ENCODE measurements at places on chromosomes 1 and 21. TPM values are rescaled to one million over a fixed set of nuclear protein-coding genes. Genes with fewer than 3 reads are reported as not detected.

DNA sequence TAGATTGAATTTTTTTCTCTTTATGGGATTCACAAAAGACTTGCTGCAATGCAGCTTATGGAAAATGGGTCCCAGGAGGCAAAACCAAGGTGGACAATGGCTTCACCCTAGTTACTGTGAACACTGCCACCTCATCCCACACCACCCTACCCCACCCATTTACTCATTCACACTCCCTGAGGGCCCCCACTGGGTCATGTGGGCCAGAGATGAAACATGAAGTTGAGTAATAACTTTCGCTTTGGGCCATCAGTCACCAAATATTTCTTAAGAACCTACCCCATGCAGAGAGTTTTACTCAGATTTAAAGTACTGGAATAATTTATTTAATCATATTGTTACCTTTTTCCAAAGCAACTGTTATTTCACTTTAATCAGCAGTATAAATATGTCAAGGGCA is 191.8 kb downstream of the TPR start:
- DNase-seq: no peak

GRCh38 chr1:183882335-183883167 is 77.6 kb downstream of the RGL1 start:
- DNase-seq: no peak

DNA sequence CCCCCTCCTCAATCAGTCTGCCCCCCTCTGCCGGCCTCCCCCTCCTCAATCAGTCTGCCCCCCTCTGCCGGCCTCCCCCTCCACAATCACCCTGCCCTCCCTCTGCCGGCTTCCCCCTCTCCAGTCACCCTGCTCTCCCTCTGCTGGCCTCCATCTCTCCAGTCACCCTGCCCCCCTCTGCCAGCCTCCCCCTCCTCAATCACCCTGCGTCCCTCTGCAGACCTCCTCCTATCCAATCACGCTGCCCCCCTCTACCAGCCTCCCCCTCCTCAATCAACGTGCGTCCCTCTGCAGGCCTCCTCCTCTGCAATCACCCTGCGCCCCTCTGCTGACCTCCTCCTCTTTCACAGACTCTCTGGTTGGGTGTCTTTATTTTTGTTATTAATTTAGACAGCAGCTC is 11.5 kb upstream of the C1orf198 start:
- DNase-seq: no peak

- DNase-seq: no peak
Measured at GRCh38 chr1:176699821-176700220, 236.8 kb downstream of the PAPPA2 start.

- DNase-seq: no peak
Measured at GRCh38 chr1:208085655-208086515, 158.3 kb downstream of the PLXNA2 start.

DNA sequence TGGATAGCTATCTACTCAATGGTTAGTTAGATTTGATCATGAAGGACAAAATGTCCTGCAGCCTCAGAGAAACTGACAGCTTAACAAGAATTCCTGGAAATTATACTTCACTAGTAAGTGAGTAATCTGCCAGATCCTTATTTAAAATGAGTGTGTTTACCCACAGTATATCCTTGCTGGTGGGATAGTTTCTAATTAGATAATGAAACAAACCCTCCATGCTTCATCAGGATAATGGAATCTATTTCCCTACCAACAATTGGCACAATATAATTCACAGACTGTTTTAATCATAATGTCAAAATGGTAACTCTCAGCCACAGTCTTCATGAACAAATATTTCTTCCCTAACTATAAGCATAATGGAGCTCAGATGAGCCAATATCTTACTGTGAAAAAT is 239.4 kb upstream of the ST6GALNAC5 start:
- DNase-seq: no peak

DNA sequence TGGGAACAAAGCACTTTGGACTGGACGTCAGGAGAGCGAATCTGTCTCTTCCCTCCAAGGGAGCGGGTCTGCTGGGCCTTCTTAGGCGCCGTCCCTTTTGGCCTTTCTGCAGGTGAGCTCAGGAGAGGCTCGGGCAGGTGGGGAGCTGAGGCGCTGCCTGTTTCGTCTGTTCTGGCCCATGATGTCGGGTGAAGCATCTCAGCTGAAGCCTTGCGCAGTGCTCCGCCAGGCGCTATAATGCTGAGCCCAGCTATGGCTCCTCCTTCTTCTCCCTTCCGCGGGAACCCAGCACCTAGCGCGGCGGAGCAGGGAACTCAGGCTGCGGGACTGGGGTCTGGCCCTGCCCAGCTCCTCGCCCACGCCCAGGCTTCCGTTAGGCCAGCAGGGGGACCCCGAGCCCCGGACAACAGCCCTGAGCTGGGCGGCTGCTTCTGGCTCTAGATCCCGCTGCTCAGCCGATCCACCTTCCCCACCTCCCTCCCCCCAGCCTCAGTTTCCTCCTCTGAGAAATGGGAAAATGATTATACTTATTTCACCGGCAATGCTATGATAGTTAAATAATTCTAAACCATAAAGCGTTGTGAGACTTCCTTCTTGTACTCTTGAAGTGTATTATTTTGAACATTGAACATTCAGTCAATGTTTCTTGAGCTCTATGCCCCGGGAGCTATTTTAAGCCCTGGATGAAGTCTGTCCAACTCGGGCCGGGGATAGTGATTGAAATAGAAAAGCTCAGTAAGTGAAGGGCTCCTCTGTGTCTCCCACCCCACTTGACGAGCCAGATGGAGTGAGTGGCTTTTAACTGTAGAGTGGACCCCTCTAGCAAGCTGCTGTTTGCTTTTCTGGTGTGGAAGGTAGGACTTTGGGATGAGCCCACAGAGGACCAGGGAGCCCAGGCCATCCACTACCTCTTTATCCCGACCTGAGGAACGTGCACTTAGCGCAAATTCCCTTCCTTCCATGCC is 9.6 kb upstream of the ADORA1 start:
- DNase-seq: no peak

DNA sequence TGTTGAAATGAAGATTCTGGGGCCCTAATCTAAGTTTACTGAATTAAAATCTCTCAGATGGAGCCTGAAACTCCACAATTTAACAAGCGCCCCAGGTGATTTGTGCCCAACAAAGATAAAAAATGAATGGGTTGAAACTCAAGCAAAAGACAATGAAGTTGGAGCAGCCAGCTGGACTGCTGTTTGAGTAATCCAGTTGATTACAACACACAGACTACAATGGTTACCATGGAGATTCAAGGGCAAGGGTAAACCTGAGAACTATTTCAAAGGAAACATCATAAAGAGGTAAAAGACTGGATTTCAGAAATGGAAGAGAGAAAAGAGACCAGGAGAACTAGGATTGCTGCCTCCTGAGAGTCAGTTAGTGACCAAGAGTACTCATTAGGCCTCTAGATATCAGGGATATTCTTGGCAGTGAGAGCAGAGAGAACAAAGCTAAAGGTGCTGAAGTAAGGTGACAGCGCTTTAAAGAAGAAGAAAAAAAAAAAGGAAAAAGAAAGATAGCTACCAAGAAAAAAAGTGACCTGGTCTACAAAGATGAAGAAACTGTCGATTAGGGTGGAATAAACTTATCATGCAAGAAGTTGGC is 44.5 kb downstream of the LRRC53 start:
- DNase-seq: no peak

DNA sequence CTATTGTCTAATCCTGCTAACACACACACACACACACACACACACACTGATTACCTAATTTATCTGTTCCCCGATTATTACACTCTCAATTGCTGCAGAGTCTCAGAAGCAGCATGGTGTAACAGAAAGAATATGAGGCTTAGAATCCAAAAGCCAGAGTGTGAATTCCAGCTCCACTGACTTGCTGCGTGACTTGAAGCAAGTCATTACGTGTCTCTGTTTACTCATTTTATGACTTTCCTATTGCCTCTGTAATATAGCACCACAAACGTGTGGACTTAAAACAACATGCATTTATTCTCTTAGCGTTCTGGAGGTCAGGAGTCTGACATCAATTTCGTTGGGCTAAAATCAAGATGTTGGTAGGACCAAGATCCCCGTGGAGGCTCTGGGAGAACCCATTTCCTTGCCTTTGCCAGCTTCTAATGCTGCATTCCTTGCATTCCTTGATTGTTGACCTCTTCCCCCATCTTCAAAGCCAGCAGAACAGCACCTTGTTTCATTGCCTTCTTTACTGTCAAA is 55.9 kb upstream of the ATP5PO start:
- no peak for DNase-seq

DNA sequence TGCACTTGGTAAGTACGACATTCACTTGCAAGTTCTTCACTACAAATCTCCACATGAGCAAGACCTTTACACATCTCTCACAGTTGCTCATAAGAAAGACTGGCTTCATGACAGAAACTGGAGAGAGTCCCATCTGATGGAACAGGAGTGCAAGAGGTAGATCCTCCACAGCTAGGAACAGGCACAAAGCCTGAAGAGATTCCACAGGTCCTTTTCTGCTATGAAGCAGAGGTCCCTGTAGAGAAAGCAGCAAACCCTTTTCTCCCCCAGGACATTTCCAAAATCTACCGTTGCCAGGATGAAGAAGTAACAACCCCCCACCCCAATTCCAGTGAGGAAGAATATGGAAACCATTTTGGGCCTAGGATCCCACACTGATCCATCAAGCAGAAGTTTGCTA is 47.3 kb downstream of the EIF4G3 start:
- DNase-seq: no peak

DNA sequence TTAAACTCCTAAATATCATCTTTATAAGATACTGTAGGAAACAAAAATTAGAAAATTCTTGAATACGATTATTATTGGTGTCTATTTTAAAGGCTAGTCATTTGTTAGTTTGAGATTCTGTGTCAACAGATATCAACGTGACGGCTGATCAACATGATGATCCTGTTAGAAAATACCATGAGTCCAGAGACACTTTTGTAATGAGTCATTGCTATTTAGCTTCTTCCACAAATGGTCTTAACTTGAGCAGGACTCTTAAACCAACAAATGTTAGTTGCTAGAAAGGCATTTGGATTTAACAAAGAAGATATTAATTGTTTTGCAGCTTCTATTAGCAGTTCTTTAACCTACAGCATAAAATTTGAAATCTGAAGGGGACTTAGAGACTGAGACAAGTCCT is 131.2 kb downstream of the TGFB2 start:
- DNase-seq: no peak

GRCh38 chr1:97562081-97562480 is 358.8 kb downstream of the DPYD start:
- no peak for DNase-seq

- DNase-seq: no peak
Measured at GRCh38 chr1:160605205-160605604, 25.9 kb upstream of the CD84 start.

DNA sequence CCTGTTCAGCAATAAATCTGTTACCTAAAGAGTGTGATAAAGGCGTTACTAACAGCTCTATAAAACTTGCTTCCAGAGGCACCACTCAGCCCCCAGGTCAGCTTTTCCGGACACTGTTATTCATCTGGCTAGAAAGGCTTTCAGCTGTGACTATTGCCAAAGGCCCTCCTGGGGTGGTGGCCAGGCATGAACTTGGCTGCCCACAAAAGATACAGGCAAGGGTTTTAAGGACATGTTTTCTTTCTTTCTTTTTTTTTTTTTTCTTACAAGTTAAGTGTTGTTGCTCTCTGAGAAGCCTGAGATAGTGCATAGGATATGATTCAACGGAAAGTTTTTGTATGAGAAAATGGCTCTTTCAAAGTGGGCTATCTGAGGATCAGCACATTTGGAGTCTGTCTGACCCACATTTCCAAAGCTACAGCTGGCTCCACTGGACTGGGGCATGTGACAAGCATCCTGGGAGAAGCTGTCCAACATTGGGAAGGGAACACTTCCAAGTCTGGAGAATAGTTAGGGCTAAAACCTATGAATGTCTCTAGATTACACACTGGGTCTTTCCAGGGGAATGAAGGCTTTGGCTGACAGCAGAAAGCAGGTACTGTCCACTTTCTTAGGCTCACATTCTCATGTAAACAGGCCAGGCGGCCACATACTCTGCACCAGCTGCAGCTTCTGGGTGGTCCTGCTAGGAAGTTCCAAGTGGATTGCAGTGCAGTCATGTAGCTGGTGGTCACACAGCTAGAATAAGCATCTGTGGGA is 639.7 kb downstream of the LMO4 start:
- DNase-seq: peak; percentile 46

- DNase-seq: no peak
Measured at GRCh38 chr1:162943622-162944021, 82.6 kb upstream of the CCDC190 start.

GRCh38 chr1:204731985-204732575 is 46.5 kb upstream of the LRRN2 start:
- no peak for DNase-seq

DNA sequence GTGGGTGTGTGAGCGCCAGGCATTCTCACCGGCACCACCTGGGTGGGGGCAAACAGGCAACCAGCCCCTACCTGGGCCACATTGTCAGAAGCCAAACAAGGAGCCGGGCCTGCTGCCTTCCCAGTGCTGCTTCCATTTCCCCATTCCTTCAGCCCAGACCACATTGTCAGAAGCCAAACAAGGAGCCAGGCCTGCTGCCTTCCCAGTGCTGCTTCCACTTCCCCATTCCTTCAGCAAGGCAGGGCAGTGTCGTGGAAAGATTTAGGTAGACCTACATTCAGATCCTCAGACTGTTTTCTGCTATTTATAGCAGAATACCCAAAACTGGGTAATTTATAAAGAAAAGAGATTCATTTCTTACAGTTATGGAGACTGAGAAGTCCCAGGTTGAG is 47.0 kb upstream of the EFHD2 start:
- DNase-seq: no peak

GRCh38 chr1:162889989-162890388 is 29.0 kb upstream of the CCDC190 start:
- no peak for DNase-seq

MMP23B gene
- total RNA-seq: 0.33 TPM

RHBDL2 gene
- 0.33 TPM for total RNA-seq

GCSAML gene
- not detected for total RNA-seq

ATAD3C gene
- total RNA-seq: 0.20 TPM

PRDM2 gene
- total RNA-seq: 7.2 TPM

UBL4B gene
- not detected for total RNA-seq

LAMC2 gene
- 13.0 TPM for total RNA-seq

IFI6 gene
- 41.1 TPM for total RNA-seq

PPIAL4G gene
- not detected for total RNA-seq

RGS18 gene
- total RNA-seq: 0.04 TPM

OLFML2B gene
- total RNA-seq: 0.28 TPM
